ENCODE measurements at places on chromosomes 7 and 10.

DNA sequence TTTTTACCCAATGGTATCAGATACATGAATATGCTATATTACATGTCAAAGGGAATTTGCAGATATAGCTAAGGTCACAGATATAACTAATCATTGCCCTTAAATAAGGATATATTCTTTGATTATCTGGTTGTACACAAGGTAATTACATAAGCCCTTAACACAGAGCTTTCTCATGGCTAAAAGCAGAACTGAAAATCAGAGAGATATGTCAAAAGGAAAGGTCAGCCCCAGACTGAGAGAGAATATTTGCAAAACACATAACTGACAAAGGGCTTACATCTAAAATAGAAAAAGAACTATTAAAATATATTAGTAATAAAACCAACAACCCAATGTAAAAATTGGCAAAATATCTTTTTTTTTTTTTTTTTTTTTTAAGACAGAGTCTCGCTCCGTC is 1029.5 kb upstream of the LRRN3 start:
- DNase-seq: peak; percentile 8

DNA sequence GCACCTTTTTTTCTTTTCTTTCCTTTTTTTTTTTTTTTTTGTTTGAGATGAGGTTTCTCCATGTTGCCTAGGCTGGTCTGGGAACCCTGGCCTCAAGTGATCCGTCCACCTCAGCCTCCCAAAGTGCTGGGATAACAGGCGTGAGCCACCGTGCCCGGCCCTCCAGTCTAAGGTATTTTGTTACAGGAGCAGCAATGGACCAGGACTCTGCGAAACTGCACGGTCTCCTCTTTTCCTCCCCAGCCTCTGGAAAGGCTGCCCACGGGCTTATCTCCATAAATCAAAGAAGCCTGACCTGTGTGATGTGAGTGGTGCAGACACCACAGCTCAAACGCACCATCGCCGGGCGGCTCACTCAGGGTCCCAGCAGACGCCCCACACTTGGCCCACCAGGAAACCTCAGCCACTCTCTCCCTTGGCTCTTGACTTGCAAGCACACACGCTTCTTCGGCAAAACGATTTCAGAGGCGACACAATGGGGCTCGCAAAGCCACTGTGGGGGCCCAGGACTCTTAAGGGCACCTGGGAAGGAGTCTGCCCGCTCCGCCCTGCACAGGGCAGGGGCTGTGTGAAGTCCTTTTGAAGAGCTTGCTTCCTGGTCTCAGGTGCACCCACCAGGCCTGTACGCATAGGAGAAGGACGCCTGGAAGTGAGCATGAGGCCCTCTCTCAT is 20.6 kb downstream of the WDR86 start:
- no peak for DNase-seq

DNA sequence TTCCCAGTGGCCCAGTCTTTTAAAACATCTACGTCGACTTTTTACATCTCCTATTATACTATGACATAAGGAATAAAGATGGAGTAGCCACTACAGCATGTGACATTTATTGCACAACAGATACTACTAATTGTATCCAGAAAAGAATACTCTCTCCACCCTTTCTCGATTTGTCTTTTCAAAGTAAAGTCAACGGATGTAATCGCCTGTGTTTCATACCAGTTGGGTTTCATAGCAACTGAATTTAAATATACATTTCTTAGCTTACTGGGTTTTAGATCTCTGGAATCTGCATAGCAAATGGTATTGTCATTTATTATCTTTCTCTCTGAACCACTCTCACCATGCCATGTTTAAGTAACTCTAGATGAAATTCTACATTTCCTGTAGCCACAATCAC is 86.4 kb upstream of the TRIL start:
- DNase-seq: no peak

DNA sequence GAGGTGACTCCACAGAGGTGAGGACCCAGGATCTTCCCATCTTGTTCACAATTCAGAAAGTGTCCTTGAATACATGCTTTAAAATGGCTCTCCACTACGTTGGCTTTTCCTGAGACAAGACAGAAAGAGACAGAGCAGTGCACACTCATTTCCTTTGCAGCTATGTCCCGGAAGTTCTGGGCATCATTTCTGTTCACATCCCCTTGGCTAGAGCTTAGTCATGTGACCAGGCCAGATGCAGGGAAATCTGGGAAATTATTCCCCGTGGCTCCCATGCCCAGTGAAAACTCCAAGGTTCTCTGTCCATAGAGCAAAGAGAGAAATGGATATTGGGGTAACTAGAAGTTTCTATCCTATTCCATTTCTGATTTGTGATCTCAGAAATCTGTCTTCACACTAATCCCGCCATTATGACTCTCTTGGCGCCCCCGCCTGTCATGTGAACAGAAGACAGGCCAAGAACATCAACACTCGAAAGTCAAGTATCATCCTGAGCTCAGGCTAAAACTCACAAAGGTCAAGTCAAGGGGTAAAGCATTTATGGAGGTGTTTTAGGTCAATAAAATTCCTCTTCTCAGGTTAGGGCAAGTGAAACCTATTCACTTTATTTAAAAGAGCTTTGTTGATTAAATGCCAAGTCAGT is 251.4 kb upstream of the HABP2 start:
- DNase-seq: no peak

DNA sequence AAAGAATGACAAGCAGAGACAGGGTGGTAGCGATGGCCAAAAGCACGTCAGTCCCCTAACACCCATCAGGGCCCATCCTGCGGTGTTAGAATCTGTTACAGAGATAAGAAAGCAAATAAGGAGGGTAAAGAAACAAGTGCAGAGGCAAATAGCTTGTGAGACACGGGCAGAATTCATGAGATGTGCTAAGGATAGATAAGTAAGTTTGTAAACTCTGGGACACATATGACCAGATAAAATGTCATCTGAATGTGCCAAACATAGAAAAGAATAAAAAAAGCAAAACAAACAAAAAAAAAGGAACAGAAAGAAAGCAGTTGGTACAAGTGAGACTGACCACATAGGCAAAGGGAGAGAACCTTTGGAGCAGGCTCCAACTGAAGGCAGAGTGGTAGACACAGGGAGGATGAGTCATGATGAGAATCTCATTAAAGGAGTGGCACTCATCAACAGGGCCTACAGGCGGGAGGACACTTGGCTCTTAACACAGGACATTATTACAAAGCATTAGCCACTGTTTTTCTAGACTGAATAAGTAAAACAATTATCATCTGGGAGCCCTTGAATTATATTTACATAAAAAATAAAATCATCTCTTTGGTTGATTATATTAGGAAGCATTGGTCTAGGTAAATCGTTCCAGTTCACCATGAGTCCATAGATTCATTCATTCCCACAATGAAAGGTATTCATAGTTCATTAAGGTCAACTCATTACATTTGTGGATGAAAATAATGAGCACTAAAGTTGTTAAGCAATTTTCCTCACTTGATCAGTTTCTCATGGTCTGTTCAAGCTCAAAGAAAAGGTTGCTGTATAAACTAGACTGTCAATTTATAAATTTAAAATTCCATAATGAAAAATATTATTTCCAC is 21.5 kb upstream of the EPHB6 start:
- no peak for DNase-seq

DNA sequence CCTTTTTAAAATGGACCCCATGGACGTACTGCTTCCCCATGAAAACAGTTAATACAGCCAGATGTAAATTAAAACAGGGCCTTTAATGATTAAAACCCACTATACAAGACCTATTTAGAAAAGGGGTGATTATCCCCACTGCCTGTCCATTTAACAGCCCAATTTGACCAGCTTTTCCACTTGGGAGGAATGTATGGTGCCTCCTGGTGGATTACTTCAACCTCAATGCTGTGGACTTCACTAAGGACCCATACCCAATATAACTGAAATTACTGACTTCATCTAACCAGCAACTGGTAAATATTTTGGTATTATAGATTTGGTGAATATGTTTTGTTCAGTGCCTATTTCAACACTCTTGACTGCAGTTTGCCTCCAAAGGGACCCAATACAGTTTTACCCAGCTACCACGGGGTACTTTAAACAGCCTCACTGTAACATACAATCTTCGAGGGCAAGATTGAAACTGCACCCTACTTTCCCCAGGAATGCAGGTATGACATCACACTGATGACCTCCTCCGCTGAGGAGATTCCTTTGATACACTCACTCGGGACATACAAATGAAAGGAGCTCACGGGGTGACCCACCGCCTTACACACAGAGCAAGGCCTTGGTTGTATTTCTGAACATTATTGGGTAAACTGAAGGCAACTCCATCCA is 192.8 kb downstream of the DNAJC1 start:
- DNase-seq: no peak

GRCh38 chr7:122975341-122975740 is 20.2 kb downstream of the TAS2R16 start:
- no peak for DNase-seq

- no peak for DNase-seq
Measured at GRCh38 chr7:149458235-149458634, 2.6 kb downstream of the ZNF777 start.

- no peak for DNase-seq
Measured at GRCh38 chr7:108815815-108816214, 246.1 kb downstream of the DNAJB9 start.

- no peak for DNase-seq
Measured at GRCh38 chr7:107690611-107691010, 30.0 kb downstream of the SLC26A4 start.

DNA sequence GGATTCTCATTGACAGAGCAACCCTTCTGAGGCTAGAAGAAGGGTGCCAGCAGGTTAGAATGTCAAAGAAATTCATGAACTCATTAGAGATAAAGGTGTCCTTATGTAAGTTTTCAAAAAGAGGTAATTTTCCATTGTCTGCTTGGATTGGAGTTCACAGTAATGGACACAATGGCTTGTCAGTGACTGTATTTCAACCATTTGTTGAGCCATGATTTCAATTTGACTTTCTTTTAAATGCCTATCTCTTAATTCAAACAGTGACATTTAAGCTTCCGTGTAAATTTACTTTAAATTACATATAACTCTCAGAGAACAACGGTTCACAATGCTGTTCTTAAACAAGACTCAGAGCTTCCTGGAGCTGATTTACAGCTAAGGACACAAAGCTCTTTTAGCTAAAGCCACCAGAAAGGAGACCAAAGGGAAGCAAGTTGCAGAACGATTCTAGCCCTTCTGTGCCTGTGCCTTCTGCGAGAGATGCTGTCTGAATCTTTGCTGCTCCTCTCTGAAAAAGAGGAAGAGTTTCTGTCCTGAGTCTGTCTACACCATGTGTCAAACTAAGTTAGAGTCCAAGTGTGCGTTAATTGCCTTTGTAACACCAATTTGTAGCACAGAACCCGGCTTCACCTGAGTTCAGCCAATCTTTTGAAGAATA is 42.2 kb upstream of the PFKP start:
- DNase-seq: no peak

GRCh38 chr10:102523250-102524029 is 19.7 kb downstream of the SUFU start:
- no peak for DNase-seq

- no peak for DNase-seq
Measured at GRCh38 chr10:125014086-125014830, 72.3 kb downstream of the ZRANB1 start.

- DNase-seq: no peak
Measured at GRCh38 chr10:128150561-128150960, 24.3 kb upstream of the MKI67 start.
